ENCODE measurements at places on chromosomes 1 and 21.

DNA sequence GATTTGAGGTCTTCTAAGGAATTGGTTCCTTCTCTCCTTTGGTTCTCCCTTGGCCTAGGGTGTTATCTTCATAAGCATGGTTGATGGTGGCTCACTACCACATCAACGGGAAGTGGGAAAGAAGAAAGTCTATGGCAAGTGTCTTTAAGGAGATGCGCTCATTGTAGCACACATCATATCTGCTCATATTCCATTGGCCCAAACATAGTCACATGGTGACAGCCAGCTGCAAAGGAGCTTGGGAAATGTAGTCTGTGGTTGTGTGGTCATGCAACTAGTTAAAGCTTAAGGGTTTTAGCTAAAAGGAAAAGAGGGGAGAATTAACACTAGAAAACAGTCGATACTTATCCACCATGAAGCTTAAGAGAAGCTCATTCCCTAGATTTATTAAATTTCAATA is 11.4 kb upstream of the MRPS6 start:
- no peak for DNase-seq

DNA sequence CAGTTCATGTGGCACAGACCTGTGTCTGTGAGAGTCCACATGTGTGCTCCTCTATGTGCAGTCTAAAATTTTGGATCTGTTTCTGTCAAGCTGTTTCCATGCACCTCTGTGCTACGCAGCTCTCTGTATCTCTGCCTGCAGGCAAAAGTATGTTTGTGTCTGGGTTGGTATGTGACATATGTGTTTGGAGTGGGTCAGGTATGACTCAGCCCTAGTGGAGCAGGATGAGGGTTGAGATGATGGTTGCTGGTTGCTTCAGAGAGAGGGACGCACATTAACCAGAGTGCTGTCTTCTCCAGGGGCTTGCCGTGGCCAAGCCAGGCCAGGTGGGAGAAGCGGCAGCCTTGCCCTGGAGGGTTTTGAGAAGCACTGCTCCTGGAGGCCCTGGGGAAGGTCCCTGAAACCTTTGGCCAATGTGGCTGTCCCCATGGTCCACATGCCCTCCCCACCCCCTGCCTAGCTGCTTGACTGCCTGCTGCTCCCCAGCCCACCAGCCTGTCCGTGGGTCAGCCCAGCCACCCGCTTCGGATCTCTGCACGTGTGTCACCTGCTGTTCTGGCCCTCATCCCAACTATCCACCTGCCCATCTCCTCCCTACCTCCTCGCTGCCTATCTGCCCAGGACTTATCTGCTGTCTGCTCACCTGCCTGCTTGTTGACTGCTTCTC is 4.1 kb upstream of the EVA1B start:
- DNase-seq: no peak

DNA sequence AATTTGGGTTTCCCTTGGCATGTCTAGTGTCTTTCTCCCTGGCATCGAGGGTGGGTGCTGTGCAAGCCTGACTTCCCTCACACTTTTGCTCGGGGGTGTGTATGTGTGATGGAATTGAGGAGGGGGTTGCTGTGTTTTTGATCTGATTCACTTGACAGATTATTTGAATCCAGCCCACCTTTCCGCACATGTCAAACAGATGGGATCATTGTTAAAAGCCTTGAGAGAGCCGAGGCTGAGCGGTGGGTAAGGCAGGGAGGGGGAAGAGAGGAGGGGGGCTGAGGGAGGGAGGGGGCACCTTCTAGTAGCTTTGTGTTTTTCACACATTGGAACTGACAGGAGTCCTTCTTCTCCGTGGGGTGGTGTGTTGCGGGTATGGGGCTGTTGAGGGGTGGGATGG is 90.0 kb downstream of the PAPPA2 start:
- no peak for DNase-seq

- DNase-seq: no peak
Observed at GRCh38 chr1:30198795-30199403, 524.5 kb downstream of the MATN1 start.

- no peak for DNase-seq
Observed at GRCh38 chr1:85605484-85606413, 25.2 kb downstream of the CCN1 start.

- DNase-seq: no peak
Observed at GRCh38 chr1:64171797-64172281, 31.6 kb upstream of the UBE2U start.

- DNase-seq: no peak
Observed at GRCh38 chr1:93180723-93181613, at the start of gene CCDC18. CCDC18 (plus strand) TSS chr1:93180724; CDS start chr1:93183362, 2,638 bp downstream.

DNA sequence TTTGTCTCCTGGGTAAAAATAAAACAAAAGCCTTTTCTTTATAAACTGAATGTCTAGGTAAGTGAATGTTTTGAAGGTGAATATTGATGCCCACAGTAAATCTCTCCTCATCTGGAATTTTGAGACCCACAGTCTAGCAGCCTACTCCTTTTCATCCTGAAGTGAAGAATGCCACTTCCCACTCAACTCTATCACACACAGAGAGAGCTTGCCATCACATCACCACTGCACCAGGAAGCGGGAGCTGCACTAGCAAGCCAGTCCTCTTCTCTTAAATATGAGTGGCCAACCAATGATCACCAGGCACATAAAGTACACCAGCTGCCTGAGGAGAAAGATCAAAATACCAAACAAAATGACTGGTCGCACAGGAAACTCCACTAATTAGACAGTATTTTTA is 140.8 kb downstream of the MRPL39 start:
- no peak for DNase-seq

DNA sequence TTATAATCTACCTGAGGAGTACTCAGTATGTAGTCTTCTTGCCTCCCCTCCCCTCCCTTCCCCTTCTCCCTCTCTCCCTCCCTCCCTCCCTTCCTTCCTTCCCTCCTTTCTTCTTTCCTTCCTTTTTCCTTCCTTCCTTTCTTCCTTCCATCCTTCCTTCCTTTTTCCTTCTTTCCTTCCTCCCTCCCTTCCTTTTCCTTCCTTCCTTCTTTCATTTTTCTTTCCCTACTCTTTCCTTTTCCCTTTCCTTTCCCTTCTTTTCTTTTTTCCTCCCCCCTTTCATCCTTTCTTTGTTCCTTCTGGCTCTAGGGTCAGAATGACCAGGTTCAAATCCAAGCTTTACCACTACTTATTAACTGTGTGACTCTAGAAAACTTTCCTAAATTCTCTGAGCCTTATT is 48.5 kb upstream of the HAO2 start:
- no peak for DNase-seq

GRCh38 chr1:211169353-211169752 is 35.4 kb upstream of the KCNH1 start:
- DNase-seq: no peak

DNA sequence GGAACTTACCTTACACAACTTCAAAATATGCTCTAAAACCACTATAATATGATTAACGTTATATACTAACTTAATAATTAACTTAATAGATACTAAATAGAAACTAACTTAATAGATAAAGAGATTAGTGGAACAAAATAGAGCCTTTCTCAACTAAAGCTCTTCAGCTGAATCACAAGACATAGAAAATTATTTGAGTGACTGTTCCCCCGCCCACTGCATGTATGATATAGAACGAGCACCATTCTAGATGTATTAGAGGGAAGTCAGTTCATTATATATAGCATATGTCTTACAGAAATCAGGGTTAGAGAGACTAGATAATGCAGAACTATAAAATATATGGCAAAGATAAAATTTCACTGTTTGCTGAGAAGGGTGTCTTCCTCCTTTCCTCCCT is 16.3 kb downstream of the LYPLAL1 start:
- no peak for DNase-seq

DNA sequence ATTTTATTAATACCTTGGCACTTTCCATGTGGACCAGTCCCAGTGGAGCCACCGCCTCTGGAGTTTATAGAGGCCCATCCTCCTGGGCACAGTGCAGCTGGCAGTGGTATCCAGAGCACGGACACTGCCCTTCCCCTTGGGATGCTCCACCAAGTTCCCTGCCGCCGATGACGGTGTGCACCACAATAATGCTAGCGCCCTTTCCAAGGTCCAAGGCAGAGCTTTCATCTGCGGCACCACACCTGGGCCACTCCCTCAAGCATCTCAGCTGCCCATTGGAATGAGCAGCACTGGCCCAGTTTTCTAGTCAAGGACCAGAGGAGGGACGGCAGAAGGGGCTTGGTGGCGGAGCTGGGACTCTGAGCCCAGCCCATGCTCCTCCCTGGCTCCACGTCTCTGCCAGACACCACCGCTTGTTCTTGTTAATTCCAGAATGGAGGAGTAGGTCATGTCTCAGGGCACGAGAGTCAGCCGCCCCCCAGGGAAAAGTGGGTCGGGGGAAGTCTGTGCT is 24.5 kb downstream of the SIM2 start:
- DNase-seq: peak; percentile 41

GRCh38 chr1:193799948-193800690 is 613.7 kb upstream of the B3GALT2 start:
- DNase-seq: no peak

DNA sequence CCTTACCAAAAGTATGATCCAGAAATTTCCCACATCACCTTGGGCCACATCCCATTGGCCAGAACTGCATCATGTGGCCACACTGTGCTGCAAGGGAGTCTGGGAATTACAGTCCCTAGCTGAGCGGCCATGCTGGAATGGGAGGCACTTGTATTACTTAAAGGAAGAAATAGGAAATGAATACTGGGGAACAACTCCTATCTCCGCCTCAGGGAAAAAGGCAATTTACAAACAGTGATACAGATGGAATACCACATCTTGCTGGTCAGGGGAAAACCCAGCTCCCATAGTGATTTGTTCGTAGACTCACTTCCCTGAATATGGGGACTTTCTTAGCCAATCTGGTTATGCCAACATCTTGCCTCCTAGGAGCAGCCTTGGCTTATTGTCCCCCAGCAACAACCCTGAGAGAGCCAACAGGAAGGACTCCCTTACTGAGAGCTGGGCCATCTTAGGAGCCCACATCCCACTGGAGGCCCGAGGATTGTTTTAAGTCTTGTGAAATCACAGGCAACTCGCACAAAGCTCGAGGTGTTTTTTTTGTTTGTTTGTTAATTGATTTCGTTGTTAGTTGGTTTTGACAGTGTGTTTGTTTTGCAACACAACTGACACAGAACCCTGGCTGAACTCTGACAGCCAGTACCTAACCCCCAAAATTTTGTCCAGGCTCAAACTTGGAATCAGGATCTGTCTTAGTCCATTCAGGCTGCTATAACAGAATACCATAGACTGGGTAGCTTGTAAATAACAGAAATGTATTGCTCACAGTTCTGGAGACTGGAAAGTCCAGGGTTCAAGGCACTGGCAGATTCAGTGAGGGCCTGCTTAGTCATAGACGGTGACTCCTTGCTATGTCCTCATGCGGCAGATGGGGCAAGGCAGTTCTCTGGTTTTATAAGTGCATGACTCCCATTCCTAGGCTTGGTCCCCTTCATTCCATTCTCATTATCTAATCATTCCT is 14.9 kb downstream of the CDA start:
- DNase-seq: no peak

DNA sequence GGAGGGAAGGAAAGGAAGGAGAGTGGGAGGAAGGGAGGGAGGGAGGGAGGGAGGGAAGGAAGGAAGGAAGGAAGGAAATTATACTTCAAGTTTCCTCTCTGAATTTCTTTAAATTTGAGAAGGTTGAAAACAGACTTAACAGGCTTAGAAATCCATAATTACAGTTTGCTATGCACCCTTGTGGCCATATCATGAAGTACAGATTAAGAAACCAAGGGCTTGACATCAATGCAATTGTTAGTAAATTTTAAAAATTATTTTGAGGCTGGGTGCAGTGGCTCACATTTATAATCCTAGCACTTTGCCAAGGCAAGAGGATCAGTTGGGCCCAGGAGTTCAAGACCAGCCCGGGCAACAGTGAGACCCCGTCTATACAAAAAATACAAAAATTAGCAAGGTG is 14.4 kb downstream of the ANP32E start:
- no peak for DNase-seq

DNA sequence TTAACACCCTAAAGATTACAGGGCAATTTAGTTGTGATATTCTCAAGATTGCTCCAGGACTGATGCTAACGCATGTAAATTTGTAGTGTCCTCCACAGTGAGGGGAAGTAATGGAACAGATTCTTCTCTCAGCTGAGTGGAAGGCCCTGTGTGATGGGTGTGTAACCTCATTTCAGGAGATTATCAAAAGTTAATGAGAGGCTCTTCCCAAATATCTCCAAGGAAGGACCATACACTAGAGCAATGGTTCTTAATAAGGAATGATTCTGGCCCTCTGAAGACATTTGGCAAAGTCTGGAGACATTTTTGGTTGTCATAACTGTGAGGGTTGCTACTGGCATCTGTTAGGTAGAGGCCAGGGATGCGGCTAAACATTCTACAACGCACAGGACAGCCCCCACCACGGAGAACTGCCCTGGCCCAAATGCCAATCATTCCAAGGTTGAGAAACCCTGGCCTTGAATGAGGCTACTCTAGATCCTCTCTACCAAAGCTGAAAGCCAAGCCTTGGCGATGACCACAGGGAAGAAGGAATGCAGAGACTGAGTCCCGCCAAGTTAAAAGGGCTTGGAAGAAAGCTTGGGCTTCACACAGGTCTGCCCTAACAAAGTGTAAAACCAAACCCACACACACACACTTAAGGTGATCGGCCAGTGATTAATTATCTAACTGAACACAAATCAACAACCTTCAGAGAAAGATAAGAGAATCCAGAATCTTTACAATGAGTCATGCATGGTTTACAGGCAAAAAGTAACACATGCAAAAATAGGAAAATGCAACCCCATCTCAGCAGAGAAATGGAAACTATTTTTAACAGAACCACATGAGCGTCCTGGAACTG is 135.8 kb downstream of the SYF2 start:
- no peak for DNase-seq

GRCh38 chr1:78079580-78079979 is 33.8 kb downstream of the GIPC2 start:
- no peak for DNase-seq

GRCh38 chr1:81073580-81073979 is 727.2 kb upstream of the ADGRL2 start:
- no peak for DNase-seq

- DNase-seq: no peak
Observed at GRCh38 chr1:247119600-247120407, 15.6 kb upstream of the ZNF669 start.

DNA sequence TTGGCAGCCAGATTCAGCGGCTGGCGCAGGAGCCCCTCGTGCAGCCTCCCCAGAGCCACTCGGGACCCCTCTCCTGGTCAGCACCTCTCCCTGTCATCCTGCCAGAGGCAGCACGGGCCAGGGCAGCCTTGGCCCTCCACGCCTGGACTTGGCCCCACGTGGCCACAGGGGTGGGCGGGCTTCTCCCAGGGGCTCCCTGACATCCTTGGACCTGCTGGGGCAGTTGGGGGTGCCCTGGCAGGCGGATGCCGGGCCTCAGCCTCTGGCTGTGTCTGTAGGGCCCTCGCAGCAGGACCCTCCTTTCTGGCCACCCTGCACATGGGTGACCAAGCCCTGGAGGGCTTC is 60.2 kb downstream of the MORN1 start:
- DNase-seq: no peak

GRCh38 chr1:244235157-244235556 is 184.1 kb downstream of the ZBTB18 start:
- DNase-seq: no peak

- no peak for DNase-seq
Observed at GRCh38 chr1:55413286-55413685, 198.1 kb upstream of the USP24 start.

GRCh38 chr1:169364948-169365347 is 2.6 kb downstream of the NME7 start:
- DNase-seq: no peak
